A673 (cell line): ENCODE measurements at places on chromosomes 11 and 22.
A peak's percentile ranks its signal among the peaks of the same experiment; 100 is the strongest.

DNA sequence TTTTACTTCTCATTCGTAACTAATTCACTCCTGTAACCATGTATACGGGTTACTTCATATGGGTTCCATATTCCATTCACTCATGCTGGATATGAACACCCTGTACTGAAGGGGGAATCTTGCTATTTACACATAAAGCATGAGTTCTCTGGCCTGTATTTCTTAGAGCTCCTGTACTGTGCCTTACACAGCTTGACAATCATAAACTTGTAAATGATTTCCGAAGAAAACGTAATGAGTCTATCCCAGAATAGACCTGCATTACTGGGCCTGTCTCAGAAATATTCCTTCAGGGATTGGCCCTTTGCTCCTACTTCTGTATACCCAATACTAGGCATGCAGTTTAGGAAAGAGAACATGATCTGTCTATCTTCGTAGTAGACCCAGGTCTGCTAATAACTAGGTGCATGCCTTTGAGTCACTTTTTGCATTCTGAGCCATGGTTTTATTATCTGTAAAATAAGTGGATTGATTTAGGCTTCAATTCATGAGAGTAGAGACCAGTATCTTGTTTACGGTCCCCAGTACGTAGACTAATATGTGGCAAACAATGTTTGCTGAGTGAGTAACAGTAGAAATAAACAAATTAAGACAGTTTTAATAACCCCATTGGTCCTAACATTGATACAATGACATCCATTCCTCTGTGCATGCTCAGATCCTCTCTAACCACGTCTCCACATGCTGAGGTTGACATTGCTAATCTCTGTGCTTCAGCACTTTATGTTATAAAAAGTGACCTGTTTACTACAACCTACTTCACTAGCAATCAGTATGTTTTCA is 1.2 kb downstream of the CCDC34 start:
- H3K4me3 ChIP-seq, result peak overlapping the region; percentile 64
- H3K27ac ChIP-seq, result peak overlapping the region; percentile 74
- H3K27me3 ChIP-seq, result no peaks in the 10 kb centered on the region
- DNase-seq, result no peak
- H3K4me1 ChIP-seq, result peaks cover 33% of the 10 kb centered on the region

- H3K36me3 ChIP-seq, result no peaks in the 10 kb centered on the region
- H3K27me3 ChIP-seq, result no peaks in the 10 kb centered on the region
- H3K27ac ChIP-seq, result no peak overlapping the region
- no peak for DNase-seq
Observed at GRCh38 chr11:109027851-109028250, 363.0 kb downstream of the DDX10 start.

DNA sequence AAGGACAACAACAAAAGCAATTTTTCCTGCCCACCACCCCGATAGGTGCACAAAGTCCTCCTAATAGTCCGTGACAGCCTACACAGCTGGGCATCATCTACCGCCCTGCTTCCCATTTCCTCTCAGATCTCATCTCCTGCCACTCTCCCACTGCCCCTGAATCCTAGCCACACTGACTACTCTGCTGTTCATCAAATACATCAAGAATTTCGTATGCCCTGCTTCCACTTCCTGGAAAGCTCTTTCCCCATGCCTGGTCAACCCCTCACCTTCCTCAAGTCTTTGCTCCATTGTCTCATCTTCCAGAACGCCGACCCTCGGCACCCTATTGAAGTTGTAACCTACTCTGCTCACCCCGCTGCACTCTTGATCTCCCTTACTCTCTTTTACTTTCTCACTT is 320.1 kb downstream of the OPCML start:
- no peak overlapping the region for H3K27ac ChIP-seq
- no peak for DNase-seq
- no peaks in the 10 kb centered on the region for H3K36me3 ChIP-seq
- no peak overlapping the region for H3K4me3 ChIP-seq
- H3K4me1 ChIP-seq, result no peaks in the 10 kb centered on the region

DNA sequence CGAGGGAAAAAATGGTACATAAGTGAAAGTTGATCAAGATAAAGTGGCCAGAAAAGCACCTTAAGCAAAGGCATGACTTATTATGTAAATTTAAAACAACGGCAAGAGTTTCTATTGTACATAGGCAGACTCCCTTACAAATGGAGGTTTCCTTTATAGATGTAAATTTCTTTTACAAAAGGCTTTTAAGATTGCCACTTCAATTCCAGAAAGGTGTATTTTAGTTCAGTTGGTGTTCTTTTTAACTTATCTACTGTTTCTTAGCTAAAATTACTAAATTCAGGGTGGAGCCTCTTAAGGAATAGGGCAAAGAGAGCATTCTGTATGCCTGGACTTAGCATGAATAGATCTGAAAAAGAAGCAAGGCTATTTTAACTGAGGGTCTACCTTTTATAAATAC is 24.9 kb upstream of the GNAZ start:
- H3K27ac ChIP-seq, result no peak overlapping the region
- H3K4me1 ChIP-seq, result no peaks in the 10 kb centered on the region
- no peaks in the 10 kb centered on the region for H3K27me3 ChIP-seq

GRCh38 chr11:85779956-85780640 is 30.8 kb downstream of the SYTL2 start:
- no peaks in the 10 kb centered on the region for H3K36me3 ChIP-seq

- H3K27me3 ChIP-seq, result peaks cover 8% of the 10 kb centered on the region
- H3K4me1 ChIP-seq, result no peaks in the 10 kb centered on the region
- no peak for DNase-seq
- H3K36me3 ChIP-seq, result no peaks in the 10 kb centered on the region
- H3K4me3 ChIP-seq, result no peak overlapping the region
Observed at GRCh38 chr11:125320347-125321076, 156.0 kb downstream of the PKNOX2 start.

DNA sequence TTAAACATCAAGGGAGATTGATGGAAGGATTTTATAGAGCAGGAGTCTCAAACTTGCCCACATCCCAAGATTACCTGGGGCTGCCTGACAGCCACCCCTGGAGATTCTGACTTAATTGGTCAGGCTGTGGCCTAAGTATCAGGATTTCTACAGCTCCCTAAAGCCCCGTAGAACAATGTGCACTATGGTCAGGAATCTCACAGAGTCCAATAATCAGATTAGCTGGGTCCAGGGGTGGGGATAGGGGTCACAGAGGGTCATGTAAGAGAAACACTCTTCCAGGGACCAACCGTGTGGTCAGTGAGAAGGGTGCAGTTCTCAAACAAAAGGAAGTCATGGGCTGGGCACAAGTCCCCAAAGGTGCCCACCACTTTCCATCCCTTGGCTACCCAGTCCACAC is 20.5 kb upstream of the FBLN1 start:
- no peak overlapping the region for H3K27ac ChIP-seq
- DNase-seq, result no peak
- H3K4me1 ChIP-seq, result no peaks in the 10 kb centered on the region
- no peaks in the 10 kb centered on the region for H3K27me3 ChIP-seq
- no peak overlapping the region for H3K4me3 ChIP-seq
- no peaks in the 10 kb centered on the region for H3K36me3 ChIP-seq

GRCh38 chr22:26045051-26045450 is 124.2 kb upstream of the SEZ6L start:
- no peak overlapping the region for H3K27ac ChIP-seq
- no peaks in the 10 kb centered on the region for H3K36me3 ChIP-seq
- no peak overlapping the region for H3K4me3 ChIP-seq
- DNase-seq, result no peak

DNA sequence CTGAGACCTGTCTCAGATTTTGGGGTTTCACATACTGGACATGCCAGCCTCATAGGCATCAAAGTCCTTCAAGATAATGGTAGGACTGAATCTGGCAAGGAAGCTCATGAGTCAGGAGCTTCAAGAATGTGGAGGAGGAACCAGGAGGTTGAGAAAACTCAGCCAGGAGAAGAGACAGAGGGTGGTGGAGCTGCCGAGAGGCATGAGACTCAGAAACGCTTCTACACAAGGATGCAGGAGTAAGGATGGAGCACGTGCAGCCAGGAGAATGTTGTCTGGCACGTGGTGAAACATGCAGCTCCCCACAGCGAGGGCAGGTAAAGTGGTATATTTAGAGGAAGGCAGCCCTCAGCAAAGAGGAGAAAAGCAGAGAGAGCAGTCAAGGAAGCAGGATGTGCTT is 148.7 kb upstream of the ISX start:
- no peak overlapping the region for H3K27ac ChIP-seq
- no peaks in the 10 kb centered on the region for H3K27me3 ChIP-seq
- no peak overlapping the region for H3K4me3 ChIP-seq

GRCh38 chr11:115409691-115410220 is 94.5 kb downstream of the CADM1 start:
- no peaks in the 10 kb centered on the region for H3K4me1 ChIP-seq
- H3K36me3 ChIP-seq, result no peaks in the 10 kb centered on the region
- H3K4me3 ChIP-seq, result no peak overlapping the region
- no peak for DNase-seq
- no peaks in the 10 kb centered on the region for H3K27me3 ChIP-seq

DNA sequence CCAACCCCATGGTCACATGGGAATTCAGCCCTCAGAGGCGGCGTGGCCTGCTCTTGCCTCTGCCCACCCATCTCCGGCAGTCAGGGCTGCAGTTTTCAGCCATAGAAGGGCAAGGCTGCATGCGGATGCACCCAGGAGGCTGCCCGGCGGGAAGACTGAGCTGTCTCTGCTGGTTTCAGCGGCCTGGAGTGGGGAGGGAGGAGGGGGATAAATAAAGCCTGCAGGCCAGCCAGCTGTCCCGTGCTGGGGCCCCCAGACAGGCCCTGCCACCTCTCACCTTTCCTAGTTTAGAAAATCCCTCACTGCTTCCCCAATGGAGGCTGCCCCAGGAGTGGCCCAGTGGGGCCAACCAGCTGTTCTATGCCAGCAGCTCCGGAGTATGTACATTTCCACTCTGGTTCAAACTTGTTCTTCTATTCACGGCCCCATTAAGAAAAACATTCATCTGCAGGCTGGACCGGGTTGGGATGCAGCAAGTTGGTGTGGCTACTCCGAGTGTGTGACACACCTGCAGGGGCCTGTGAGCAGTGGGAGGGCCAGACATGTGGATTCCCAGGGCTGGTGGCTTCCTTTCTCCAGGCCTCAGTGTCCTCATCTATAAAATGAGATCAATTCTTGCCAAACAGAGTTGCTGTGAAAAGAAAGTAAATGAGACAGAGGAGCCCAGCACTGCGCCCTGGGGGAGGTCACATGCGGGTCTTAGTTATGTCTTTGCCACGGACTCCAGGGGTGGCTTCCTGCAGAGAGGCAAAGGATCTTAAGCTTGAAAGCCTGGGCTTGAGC is 5.0 kb downstream of the MICALL1 start:
- no peak for DNase-seq
- no peaks in the 10 kb centered on the region for H3K27me3 ChIP-seq
- peaks cover 9% of the 10 kb centered on the region for H3K36me3 ChIP-seq
- peaks cover 5% of the 10 kb centered on the region for H3K4me1 ChIP-seq

GRCh38 chr22:23098718-23099530 is 28.6 kb downstream of the GNAZ start:
- DNase-seq, result peak; percentile 50
- no peak overlapping the region for H3K4me3 ChIP-seq
- no peaks in the 10 kb centered on the region for H3K36me3 ChIP-seq
- H3K27ac ChIP-seq, result no peak overlapping the region

GRCh38 chr22:18116634-18117033 is 6.0 kb downstream of the TUBA8 start:
- no peak overlapping the region for H3K27ac ChIP-seq
- no peaks in the 10 kb centered on the region for H3K4me1 ChIP-seq
- H3K27me3 ChIP-seq, result no peaks in the 10 kb centered on the region
- no peak for DNase-seq

DNA sequence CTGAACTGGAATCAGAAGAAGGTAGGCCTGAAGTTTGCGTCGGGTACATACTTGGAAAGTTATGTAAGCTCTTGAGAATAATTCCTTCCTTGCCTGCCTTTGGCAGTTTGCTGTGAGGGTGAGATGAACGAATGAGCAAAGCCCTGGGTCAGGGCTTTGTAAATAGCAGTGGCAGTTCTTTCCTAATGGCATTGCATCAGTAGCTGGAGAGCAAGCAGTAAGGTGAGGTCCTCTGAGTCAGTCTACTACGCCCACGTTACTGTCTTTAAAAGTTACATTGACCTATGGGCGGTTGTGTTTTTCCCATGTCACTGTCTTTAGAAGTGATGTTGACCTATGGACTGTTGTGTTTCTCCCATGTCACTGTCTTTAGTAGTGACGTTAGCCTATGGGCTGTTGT is 179.1 kb upstream of the E2F8 start:
- DNase-seq, result no peak
- H3K4me3 ChIP-seq, result no peak overlapping the region
- H3K4me1 ChIP-seq, result no peaks in the 10 kb centered on the region
- no peak overlapping the region for H3K27ac ChIP-seq
- H3K36me3 ChIP-seq, result no peaks in the 10 kb centered on the region

- H3K36me3 ChIP-seq, result no peaks in the 10 kb centered on the region
- peaks cover 9% of the 10 kb centered on the region for H3K4me1 ChIP-seq
- peak overlapping the region; percentile 71 for H3K4me3 ChIP-seq
Observed at GRCh38 chr11:108122166-108122628, 830 bp downstream of the ACAT1 start.

GRCh38 chr22:48513929-48514328 is 1313.7 kb downstream of the BRD1 start:
- no peak for DNase-seq
- H3K4me1 ChIP-seq, result no peaks in the 10 kb centered on the region
- H3K36me3 ChIP-seq, result no peaks in the 10 kb centered on the region

- H3K4me1 ChIP-seq, result no peaks in the 10 kb centered on the region
- H3K27me3 ChIP-seq, result peaks cover 6% of the 10 kb centered on the region
- H3K27ac ChIP-seq, result no peak overlapping the region
- H3K36me3 ChIP-seq, result no peaks in the 10 kb centered on the region
Observed at GRCh38 chr11:95505927-95506426, 275.0 kb upstream of the SESN3 start.
